ENCODE measurements at places on chromosomes 13 and 19. TPM values are rescaled to one million over a fixed set of nuclear protein-coding genes. Genes with fewer than 3 reads are reported as not detected.
A peak's percentile ranks its signal among the peaks of the same experiment; 100 is the strongest.

The IGFL3 gene
- total RNA-seq = not detected

GRCh38 chr19:46862974-46863632 lies 2.3 kb downstream of the ARHGAP35 start:
- no peaks in the 10 kb centered on the region for H3K27me3 ChIP-seq
- peak; percentile 33 for DNase-seq
- H3K36me3 ChIP-seq = no peaks in the 10 kb centered on the region
- H3K4me3 ChIP-seq = peak overlapping the region; percentile 64
- H3K27ac ChIP-seq = peak overlapping the region; percentile 47

GRCh38 chr13:88586263-88586662 lies 915.1 kb downstream of the SLITRK5 start:
- no peaks in the 10 kb centered on the region for H3K27me3 ChIP-seq
- no peak for DNase-seq
- H3K4me3 ChIP-seq = no peak overlapping the region
- no peaks in the 10 kb centered on the region for H3K4me1 ChIP-seq
- no peak overlapping the region for H3K27ac ChIP-seq

DNA sequence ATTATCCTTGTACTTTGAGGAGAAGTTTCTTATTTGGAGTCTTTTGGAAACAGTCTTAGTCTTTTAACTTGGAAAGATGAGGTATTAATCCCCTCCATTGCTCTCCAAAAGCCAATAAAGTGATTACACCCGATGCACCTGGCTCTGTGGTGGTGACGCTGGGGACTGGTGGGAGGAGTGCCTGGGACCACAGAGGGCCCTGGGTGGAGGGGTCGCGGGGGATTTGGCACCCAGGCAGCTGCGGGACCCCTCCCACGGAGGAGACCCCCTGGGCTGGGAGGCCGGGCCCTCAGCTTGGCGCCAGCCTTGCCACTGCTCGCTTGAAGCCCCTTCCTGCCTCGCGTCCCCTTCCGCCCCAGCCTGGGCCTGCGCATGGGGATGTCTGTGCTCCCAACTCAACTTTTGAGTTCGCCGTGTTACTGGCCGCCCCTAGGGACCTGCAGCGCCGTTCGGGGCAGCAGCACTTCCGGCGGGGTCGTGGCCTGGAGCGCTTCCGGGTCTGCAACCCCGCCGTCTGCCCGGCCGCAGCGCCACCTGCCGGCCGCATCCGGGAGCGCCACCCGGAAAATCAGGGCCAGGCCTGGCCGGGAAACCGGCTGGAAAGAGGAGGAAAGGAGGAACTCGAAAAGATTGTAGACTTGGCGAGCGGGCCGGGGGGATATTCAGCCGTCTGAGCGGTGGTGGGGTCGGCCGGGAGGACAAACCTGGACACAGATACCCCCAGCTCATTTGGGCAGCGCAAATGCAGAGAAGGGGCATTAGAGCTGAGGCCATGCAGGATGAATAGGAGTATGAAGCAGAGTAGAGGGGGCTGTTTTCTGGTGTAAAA lies 8.4 kb downstream of the PEAK3 start:
- peaks cover 44% of the 10 kb centered on the region for H3K4me1 ChIP-seq
- peak overlapping the region; percentile 72 for H3K27ac ChIP-seq
- peaks cover 25% of the 10 kb centered on the region for H3K36me3 ChIP-seq
- DNase-seq = peak; percentile 89

GRCh38 chr13:44237881-44238421 lies 135.7 kb upstream of the SERP2 start:
- no peak overlapping the region for H3K4me3 ChIP-seq
- H3K27me3 ChIP-seq = no peaks in the 10 kb centered on the region
- DNase-seq = no peak
- H3K36me3 ChIP-seq = no peaks in the 10 kb centered on the region

GRCh38 chr13:98487016-98487415 lies 89.9 kb downstream of the STK24 start:
- H3K27me3 ChIP-seq = no peaks in the 10 kb centered on the region
- no peaks in the 10 kb centered on the region for H3K36me3 ChIP-seq
- no peak overlapping the region for H3K4me3 ChIP-seq
- no peak overlapping the region for H3K27ac ChIP-seq

DNA sequence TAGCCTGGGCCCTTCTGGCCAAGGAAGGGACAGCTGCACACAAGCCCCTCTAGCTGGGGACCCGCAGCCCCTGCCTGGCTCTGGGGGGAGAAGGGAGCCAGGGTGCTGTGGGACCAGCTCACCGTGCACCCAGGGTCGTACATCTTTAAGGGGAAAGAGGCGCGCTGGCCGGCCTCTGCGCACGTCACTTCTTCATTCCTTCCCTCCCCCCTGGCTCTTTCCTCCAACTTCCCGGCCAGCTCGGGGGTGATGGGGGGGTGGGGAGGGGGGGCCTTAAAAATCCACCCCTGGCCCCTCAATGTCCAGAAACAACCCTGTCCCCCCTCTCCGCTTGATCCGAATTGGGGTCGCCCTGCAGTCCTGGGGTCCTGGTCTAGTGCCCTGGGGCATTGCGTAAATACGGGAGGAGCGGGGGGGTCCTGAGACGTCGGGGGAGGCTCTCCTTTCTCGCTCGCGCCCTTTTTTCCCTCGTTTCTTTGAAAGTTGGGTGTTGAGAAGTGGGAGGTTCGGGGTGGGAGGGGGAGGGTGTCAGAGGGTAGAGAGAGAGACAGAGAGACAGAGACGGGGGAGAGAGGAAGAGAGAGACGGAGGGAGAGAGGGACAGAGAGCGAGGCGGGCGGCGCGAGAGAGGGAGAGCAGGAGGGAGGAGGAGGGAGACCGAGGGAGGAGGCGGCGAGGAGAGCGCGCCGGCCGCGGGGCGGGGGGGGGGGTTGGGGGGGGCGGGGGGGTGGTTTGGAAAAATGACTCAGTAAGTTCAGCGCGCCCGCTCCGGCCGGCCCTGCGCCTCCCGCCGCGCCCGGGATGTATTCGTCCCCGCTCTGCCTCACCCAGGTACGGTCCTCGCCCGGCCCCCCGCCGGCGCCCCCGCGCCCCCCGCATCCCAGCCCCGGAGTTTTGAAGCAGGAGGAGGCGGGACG lies at the start of gene NFIC:
NFIC (plus strand) TSS at position 748 of the 917 bp plus-strand sequence; CDS start at position 802, 54 bp downstream.
- H3K27ac ChIP-seq = peak within 1 kb of the TSS; percentile 93
- peak; percentile 90 for DNase-seq
- no peaks in the 10 kb centered on the region for H3K27me3 ChIP-seq
- no peaks in the 10 kb centered on the region for H3K36me3 ChIP-seq
- H3K4me3 ChIP-seq = peak within 1 kb of the TSS; percentile 78

DNA sequence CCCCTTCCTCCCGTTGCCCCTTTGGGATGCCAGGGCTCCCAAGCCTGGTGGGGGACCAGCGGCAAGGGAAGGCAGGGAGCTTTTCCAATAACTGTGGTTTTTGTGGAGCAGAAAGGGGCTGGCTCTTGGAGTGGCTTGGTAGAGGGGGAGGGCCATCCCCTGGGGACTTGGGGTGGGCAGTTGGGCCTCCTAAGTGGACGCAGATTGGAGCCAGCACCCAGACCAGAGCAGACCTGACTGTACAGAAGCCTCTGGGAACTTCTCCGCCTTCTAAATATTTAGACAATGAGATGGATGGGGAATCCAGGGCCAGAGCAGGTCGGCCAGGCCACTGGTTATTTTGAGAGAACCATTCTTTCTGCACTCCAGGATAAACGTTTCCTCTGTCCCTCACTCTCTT lies 4.2 kb downstream of the PTGIR start:
- peaks cover 43% of the 10 kb centered on the region for H3K4me1 ChIP-seq
- peak overlapping the region; percentile 60 for H3K27ac ChIP-seq
- no peaks in the 10 kb centered on the region for H3K36me3 ChIP-seq
- no peak for DNase-seq

- H3K36me3 ChIP-seq = peaks cover 12% of the 10 kb centered on the region
- no peaks in the 10 kb centered on the region for H3K27me3 ChIP-seq
- no peak overlapping the region for H3K4me3 ChIP-seq
These were observed 18.3 kb downstream of the PRKCSH start for GRCh38 chr19:11453468-11454341.

DNA sequence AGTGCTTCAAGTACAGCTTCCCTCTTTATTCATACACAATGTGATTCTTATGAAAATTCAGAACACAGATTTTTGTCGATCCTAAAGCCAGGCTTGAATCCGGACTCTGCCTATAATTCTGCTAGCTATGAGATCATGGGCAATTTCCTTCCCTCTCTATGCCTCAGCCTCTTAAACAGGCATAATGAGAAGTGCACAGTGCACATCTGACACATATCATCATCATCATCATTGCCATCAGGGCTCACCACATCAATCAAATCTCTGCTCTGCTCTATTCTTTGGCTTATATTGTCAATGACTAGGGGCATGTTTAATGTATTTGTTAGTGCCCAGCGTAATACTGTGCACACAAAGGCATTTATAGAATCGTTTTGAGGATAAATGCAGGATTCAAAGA lies 269.1 kb downstream of the ABCC4 start:
- H3K27ac ChIP-seq = no peak overlapping the region
- no peaks in the 10 kb centered on the region for H3K27me3 ChIP-seq
- peaks cover 9% of the 10 kb centered on the region for H3K36me3 ChIP-seq
- no peak overlapping the region for H3K4me3 ChIP-seq
- DNase-seq = no peak

- H3K36me3 ChIP-seq = no peaks in the 10 kb centered on the region
- H3K4me1 ChIP-seq = no peaks in the 10 kb centered on the region
- no peaks in the 10 kb centered on the region for H3K27me3 ChIP-seq
- DNase-seq = no peak
- no peak overlapping the region for H3K27ac ChIP-seq
- no peak overlapping the region for H3K4me3 ChIP-seq
These were observed 903.1 kb downstream of the SLITRK6 start for GRCh38 chr13:84896128-84896527.

- no peak overlapping the region for H3K4me3 ChIP-seq
- H3K4me1 ChIP-seq = no peaks in the 10 kb centered on the region
- no peak for DNase-seq
- H3K27ac ChIP-seq = no peak overlapping the region
- H3K36me3 ChIP-seq = peaks cover 58% of the 10 kb centered on the region
- no peaks in the 10 kb centered on the region for H3K27me3 ChIP-seq
These were observed 15.6 kb upstream of the DCUN1D2 start for GRCh38 chr13:113506025-113506685.

Measured in upper lobe of right lung (tissue), 1 donor.